GM20000 (cell line): ENCODE measurements at places on chromosomes 16 and 17.
A peak's percentile ranks its signal among the peaks of the same experiment; 100 is the strongest.

GRCh38 chr16:14071576-14072271 is 605 bp downstream of the MRTFB start:
- DNase-seq = peak; percentile 34

DNA sequence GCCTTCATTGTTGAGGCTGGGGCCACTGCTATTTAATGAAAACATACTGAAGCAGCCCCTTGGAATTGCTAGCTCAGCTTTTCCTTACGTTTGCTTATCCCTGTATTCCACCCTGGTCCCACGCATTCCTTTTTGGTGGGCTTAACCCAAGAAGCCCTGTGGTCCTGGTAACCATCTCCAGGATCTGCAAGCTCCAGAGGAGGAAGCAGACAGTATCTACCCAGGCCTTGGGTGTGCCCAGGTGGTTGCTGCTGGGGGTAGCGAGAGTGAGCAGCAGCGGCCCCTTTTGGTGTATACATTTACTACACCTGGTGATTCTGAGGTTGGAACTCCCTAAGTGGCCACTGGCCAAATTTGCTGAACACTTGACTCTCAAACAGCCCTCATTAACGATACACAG is 97.7 kb downstream of the CBLN1 start:
- no peak for DNase-seq

- DNase-seq = peak; percentile 81
Measured at GRCh38 chr17:17959520-17960361, 12.5 kb downstream of the TOM1L2 start.

- peak; percentile 70 for DNase-seq
Measured at GRCh38 chr16:2471016-2471652, at the start of gene NTN3. Gene NTN3 (plus strand): TSS chr16:2471297. CDS start chr16:2471702, 405 bp downstream.

DNA sequence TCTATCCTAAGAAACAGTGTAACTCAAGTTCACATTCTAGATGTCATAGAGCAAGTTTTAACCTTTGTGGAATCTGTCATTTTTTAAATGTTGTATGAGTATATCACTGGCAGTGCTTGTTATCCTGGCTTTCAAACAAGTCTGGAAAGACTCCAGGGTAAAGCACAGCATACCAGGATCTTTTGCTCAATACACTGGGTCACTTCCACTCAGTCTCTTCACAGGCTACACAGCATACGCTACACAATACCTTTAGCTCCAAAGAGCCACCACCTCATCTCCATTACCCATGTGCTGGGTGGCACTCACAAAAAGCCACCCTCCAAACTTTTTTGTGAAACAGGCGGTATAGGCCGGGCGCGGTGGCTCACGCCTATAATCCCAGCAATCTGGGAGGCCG is 69.5 kb downstream of the PARN start:
- DNase-seq = no peak

DNA sequence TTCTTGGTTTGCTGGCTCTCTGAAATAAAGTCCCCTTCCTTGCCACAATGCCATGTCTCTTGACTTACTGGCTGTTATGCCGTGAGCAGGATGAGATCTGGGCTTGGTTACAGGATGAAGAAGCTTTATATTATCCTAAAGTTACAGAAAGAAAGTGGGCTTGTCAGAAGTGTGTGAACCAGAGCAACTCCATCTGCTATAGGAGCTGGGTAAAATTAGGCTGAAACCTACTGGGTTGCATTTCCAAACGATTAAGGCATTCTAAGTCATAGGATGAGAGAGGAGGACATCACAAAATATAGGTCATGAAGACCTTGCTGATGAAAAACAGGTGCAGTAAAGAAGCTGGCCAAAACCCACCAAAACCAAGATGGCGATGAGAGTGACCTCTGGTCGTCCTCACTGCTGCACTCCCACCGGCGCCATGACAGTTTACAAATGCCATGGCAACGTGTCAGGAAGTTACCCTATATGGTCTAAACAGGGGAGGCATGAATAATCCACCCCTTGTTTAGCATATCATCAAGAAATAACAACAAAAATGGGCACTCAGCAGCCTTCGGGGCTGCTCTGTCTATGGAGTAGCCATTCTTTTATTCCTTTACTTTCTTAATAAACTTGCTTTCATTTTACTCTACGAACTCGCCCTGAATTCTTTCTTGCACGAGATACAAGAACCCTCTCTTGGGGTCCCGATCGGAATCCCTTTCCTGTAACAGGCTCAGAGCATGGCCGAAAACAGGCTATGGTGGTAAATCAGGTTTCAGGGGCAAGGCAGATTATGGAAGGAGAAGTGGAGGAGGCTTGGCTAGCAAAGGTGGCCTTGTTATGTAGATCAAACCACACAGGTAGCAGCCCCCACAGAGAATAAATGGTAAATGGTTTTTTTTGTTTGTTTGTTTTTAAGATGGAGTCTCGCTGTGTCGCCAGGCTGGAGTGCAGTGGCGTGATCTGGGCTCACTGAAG is 81.3 kb upstream of the C16orf82 start:
- DNase-seq = no peak

DNA sequence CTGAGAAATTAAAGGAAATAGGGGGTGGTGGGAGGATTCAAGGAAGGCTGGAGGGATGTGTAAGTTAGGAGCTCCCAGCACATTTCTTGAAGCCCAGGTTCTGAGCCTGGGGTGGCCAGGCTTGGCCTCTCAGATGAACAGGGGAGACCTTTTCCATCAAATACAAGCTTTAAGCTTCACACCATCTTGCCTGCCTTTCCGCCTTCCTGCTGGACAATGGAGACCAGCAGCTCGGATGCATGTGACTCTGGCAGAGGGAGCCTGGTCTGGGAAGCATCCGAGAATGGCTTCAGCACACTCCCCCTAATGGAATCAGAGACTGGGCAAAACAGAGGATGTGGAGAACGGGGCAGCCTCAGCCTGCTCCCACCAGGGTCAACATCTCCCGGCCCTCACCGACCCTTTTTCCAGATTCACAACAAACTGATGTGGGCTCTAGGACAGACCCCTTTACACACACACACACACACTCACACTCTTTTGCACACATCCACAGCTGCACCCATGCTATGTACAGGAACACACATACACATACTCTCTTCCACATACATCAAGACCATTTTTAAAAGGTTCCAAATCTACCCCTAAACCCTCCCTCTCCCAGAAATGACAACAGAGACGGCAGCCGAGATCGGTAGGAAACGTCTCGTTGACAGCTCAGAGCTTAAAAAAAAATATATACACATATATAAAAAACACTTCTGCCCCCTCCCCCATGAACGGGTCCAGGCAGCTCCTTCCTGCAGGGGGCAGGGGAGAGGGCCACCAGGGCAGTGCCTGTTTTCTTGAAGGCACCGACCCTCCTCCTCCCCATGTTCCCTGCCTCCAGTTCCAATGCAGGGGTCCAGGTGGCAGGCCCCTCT is 6.5 kb upstream of the ATXN7L3 start:
- no peak for DNase-seq

DNA sequence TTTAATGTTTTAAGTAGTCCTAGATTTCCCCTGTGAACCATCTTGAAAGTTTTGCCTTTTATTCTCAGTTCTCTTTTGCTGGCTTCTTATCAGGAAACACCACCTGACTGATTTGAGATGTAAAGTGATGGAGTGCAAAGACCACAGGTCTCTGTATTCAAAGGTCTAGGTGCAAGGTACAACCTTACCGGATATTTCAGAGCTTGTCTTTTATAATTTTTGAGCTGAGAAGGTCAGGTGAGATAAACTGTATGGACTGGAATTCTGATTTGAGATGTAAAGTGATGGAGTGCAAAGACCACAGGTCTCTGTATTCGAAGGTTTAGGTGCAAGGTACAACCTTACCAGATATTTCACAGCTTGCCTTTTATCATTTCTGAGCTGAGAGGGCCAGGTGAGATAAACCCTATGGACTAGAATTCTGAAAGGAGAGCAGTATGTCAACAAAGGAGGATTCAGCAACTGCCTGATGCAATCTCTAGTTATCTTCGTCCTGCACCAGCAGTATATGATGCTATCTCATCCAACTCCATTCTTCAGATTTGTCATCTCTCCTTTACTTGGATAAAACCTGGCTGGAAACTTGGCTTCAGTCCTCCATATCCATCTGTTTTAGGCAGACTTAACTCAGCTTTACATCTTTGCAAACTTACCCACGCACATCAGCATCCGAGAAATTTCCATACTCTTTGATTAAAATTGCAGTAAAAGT is 64.3 kb downstream of the CENPV start:
- DNase-seq = no peak

- DNase-seq = no peak
Measured at GRCh38 chr16:87230571-87230970, 86.6 kb downstream of the C16orf95 start.

- DNase-seq = no peak
Measured at GRCh38 chr16:46629331-46630219, 8.4 kb upstream of the SHCBP1 start.

DNA sequence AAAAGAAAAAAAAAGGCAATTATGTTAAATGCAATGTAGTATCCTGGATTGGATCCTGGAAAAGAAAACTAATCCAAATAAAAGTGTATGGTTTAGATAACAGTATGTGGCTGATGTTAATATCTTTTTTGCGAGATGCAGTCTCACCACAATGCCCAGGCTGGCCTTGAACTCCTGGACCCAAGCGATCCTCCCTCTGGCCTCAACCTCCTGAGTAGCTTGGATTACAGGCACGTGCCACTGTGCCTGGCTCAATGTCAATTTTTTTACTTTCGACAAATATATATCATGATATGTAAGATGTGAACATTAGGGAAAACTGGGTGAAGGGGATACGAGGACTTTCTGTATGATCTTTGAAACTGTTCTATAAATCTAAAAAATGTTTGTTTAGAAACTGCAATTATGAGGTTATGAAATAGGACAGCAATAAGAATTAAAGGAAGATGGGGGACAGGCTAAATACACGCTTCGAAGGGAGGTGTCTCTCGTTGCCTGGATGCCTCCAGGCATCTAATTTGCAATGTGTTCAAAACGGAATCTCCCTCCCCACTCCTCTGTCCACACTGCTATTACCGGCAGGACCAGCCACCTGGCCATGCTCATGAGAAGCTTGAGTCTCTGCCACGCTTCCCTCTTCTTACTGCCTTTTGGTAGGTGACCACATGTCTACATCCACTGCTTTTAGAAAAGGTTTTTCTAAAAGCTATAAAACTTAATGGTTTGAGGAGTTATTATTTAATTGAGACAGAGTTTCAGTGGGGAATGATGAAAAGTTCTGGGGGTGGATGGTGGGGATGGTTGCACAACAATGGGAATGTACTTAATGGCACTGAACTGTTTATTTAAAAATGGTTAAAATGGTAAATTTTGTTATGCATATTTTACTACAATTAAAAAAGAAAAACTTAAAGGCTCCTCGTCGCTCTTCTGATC is 15.2 kb downstream of the UBE2O start:
- DNase-seq = no peak

DNA sequence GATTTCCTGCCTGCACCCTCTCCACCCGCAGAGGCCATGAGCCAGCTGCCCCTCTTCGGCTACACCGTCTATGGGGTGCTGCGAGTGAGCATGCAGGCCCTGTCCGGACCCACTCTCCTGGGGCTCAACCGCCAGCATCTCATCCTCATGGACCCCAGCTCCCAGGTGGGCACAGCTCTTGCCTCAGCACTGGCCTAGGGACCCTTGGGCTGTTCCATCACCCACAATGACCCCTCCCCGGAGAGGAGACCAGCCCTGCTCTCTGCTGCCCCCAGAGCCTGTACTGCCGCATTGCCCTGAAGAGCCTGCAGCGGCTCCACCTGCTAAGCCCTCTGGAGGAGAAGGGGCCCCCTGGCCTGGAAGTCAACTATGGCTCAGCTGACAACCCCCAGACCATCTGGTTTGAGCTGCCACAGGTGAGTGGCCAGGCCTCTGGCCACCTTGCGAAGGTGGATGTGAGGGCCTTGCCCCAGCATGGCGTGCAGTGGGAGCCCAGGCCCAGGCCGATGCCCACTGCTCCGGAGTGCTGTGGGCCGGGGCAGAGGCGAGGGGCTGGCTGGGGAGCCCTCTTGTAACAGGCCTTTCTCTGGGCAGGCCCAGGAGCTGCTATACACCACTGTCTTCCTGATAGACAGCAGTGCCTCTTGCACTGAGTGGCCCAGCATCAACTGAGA is 7.3 kb upstream of the SMIM5 start:
- peak; percentile 77 for DNase-seq

DNA sequence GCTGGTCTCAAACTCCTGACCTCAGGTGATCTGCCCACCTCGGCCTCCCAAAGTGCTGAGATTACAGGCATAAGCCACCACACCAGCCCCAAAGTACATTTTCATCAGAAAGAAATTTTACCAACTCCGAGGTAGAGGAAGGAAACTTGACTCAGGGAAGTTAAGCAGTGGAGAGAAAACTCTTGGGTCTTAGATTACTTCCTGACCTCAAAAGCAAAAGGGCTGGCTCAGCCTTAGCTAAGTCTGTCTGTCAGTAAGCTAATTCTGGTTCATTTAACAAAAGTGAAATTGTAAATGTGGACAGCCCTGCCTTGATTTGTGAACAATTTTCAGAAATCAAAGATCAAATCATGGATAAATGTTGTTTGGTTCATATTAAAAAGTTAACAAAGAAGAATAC is 30.6 kb downstream of the MAP2K6 start:
- no peak for DNase-seq

GRCh38 chr17:50350733-50351132 is 4.8 kb downstream of the XYLT2 start:
- DNase-seq = peak; percentile 4

GRCh38 chr17:40363111-40363827 is 1.3 kb downstream of the GJD3 start:
- DNase-seq = peak; percentile 76

GRCh38 chr17:46010597-46011186 is 11.6 kb downstream of the STH start:
- DNase-seq = no peak

GRCh38 chr16:11586378-11586855 is 302 bp downstream of the LITAF start:
- no peak for DNase-seq
